CD4-positive, alpha-beta memory T cell (primary cell): ENCODE measurements at places on chromosomes 4 and X.
A peak's percentile ranks its signal among the peaks of the same experiment; 100 is the strongest.

DNA sequence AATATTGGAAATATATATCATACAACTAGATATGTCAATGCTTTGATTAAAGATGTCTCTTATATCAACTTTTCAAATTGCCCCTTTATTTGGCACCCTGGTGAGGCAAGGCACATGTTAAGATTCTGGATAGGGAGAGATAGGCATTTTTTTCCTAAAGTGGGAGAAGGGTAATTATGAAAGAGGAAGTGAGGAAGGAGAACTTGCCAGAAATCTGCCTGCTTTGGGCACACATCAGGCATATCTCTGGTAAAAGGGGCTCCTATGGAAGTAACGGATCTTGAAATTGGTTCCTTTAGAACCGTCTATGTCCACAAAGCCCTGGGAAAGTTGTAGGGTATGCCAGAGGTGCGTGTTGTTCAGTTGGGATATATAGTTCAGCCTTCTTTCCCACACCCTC lies 5.7 kb downstream of the IL15 start:
- no peak for DNase-seq

- DNase-seq, result no peak
These were observed 595 bp downstream of the ENOX2 start for GRCh38 chrX:130902446-130902782.

GRCh38 chrX:130770615-130771014 lies 132.4 kb downstream of the ENOX2 start:
- no peak for DNase-seq

DNA sequence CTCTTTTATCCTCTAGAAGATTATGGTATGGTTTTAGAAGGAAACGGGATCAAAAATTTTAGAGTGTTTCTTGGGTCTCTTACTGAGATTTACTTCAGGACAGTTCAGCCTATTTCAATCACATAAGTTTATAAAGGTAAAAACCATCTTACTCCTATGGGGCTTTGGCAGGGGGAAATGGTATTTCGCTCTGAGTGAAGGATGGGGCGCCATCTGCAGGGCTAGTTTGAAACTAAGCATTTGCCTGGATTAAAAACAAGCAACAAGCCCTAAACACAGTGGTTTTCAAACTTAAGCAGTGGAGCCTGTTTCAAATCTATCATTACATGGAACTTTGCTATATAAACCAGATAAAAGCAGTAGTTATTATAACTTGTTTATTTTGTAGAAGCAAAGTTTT lies 361.5 kb upstream of the FMR1 start:
- DNase-seq, result no peak

DNA sequence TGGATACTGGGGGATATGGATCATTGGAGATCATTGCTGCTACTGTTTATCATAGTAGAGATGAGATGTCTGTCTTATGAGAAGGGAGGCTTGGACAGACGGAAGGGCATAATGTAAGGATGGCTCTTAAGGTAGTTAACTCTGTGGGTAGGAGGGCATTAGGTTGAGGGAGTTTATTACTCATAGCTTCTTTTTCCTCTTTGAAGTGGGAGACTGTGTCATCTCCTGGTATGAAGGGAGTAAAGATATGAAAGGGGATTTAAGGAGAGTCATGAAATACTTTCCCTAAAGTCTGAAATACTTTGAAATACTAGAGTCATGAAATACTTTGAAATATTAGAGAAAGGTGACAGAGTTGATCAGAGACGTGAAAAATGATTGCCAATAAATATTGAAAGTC lies 255.5 kb upstream of the PITX2 start:
- no peak for DNase-seq

DNA sequence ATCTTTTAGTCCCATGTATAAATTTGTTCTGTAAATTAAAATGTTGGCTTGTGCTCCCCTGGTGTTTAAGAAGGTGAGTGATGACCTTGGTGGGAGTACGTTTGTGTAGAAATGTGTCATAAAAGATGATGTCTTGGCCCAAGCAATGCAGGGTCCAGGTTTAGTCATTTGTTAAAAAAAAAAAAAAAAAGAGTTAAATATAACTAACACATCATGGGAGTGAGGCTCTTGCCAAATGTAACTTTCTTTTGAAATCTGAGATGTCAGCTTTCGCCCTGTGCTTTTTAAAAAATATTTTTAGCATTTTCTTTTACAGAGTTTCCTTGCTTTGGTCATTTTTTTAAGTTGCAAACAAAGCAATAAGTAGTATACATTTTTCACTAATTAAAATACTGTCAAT lies 135.6 kb downstream of the FBXO8 start:
- no peak for DNase-seq

DNA sequence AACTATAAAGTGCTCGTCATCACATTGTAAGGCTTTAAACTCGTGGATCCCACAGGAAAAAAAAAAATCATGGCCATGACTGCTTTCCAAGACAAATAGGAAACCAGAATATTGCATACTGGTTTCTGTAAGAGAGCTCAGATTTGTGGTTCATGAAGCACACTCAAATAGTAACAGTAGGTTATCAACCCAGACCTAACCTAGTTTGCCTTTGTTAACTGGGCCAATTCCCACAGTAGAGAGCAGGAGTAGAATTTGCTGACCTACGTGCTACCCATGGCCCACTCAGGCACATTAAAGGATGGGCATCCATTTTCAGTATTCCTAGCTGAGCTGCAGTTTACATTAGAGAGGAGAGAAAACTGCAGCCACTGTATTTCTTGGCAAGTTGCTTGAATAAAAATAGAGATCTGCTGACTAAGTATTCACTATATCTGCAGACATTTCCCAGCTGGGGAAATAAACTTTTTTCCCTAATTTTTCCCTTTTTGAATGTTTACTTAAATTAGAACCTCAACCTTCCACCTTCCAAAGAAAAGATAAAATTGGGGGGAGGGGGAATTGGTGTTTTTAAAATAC lies 218.5 kb downstream of the SPANXN3 start:
- no peak for DNase-seq

- DNase-seq, result no peak
These were observed 275.5 kb downstream of the PCDH10 start for GRCh38 chr4:133424605-133425004.

DNA sequence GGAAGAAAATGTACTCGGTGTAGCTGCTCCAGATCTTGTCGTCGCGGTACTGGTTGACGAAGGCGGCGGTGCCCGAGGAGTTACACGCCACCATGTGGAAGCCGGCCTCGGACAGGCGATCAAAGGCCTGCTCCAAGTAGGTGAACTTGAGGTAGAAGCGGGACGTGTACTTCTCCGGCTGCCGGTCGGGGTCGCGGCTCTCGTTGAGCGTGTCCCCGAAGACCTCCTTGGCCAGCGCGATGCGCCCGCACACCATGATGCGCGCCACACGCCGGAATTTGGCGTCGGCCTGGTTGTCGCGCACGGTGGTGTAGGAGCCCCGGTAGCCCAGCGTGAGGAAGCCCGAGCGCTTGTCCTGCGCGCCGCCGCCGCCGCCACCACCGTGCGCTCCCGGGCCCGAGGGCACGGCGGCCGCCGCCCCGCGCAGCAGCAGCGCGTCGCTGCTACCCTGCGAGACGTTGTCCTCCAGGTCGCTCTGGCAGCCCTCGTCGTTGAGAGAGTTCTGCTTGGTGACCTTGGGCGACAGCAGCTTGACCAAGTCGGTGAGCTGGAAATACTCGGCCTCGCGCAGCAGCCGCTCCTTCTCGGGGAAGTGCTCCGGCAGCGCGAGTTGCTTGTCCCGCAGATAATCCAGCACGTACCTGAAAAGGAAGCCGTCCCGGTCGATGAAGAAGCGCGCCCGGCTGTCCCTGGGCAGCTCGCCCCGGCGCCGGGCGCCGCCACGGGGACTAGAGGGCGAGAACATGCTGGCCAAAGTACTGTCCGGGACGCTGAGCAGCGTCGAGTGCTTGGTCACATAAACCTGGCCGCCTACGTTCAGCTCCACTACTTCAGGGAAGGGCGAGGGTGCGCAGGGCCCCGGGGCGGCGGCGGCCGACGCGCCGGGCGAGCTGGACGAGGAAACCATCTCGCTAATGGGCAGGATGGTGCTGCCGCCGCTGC lies 775 bp downstream of the KCTD8 start:
- DNase-seq, result no peak

DNA sequence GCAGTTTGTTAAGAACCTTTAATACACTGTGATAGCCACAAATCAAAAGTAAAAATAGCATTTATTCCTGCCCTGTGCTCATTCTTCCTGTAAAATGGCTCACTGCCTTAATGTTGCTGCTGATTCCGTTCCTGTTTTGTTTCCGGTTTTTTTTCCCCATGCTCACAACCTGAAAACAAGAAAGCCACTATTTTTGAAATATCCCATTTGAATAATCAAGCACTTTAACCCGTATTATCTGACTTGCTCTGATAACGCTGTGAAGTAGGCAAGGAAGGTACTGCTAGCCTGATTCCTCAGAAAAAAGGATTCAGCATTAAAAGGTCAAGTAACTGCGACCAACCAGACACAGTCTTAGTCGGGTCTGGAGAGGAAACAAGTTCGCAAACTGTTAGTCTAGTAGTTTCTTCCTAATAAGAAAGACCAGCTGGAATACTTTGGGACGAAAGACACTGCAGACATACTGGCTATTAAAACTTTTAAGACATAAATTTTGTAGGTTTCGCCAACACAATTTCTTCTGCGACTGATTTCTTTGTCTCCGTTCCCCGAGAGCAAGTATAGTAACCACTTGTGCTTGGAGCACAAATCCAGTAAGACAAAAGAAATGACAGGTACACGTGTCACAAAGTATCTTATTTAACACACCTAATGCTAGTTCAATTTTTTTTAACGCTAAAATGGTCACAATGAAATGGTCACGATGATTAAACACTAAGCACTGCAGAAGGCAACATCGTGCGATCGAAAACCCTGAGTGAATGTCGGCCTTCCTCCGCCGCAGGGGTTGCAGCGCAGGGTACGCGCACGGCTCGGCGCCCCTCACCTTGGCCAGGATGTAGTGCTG lies 802 bp downstream of the COX18 start:
- peak; percentile 34 for DNase-seq

DNA sequence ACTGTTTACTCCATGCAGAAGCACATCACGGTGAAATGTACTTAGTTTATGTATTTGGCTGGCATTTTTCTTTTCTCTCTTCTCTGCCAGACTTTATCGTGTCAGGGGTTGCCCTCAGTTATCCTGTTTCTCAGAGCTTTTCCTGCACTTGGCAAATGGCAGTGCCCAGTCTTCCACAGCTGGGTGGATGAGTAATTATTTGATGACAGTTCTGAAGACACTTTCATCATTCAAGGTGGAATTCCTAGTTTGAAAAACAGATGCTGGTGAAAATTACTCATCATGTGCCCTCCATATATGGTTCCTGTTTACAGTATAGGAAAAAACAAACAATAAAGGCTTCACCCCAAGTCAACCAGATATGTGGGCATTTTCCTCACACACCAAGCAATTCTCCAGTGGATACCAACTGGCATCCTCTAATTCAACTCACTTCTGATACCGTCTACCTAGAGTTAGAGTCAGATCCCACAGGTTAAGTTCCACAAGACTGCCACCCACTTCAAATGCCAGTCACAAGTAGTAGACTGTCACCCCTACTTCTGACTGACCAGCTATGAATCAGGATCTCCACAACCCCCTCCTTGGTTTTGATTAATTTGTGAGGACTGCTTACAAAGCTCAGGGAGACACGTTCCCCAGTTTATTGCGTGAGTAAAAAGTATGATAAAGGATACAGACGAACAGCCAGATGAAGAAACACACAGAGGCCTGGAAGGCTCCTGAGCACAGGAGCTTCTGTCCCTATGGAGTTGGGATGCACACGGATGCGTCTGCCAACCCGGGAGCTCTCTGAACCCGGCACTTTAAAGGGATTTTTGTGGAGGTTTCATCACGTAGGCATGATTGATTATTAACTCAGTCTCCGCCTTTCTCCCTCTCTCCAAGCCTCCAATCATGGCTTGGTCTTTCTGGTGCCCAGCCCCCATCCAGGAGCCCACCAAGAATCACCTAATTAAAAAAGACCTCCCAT lies 72.9 kb downstream of the CLDN34 start:
- DNase-seq, result no peak

GRCh38 chr4:98341309-98341708 lies 80.1 kb downstream of the RAP1GDS1 start:
- no peak for DNase-seq

- peak; percentile 6 for DNase-seq
These were observed 18.0 kb downstream of the TRAPPC2 start for GRCh38 chrX:13716455-13716854.

DNA sequence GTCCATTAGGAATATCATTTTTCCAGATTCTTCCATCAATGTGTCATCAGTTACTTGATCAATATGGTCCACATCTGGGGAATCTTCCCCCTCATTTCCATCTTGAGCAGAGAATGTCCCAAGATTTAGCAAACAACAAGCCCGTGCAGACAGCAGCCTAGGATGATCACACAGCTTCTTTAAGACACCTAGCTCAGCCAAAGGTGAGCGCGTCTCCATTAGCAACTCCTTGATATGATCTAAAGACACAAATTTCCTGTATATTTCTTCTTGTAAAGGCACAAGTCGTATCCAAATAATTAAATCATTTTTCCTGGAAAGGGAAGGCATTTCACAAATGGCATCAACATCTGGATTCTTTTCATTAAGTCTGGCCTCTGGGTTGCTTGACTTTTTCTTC lies 25.8 kb downstream of the PIN4 start:
- no peak for DNase-seq

- no peak for DNase-seq
These were observed 41.7 kb downstream of the KLHL34 start for GRCh38 chrX:21616386-21616785.

DNA sequence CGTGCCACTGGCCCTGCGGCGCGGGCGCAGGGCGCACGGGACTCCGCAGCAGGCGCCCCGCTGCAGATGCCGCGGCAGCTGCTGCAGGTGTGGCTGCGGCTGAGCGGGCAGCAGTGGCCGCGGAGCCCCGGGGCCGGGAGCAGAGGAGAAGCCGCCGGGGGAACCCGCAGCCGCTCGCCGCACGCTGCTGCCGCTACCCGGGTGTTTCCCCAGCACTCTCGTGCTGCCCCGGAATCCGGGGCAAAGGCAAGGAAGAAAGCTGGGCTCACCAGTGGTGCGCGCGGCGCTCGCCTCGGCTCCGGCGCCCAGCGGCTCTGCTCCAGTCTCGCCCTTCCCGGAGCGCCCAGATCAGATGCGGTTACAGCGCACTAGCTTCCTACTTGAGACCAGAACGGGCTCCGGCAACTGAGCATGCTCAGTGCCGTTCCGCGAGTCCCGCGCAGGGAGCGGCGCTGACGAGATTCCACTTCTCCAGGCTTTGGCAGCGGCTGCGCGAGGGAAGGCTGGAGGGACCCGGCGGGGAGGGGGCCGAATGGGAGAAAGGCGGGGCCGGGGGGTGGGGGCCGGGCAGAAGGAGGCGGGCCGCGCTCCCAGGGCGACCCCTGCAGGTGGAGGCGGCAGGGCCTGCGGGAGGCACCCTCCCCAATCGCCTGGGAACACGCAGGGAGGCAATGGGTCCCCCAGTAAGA lies at the start of gene APBB2:
APBB2 (minus strand) TSS at position 407 of the 689 bp plus-strand sequence. CDS start 181,288 bp downstream, outside the sequence.
- peak; percentile 19 for DNase-seq

GRCh38 chr4:41015016-41015675 lies 199.2 kb downstream of the APBB2 start:
- no peak for DNase-seq

DNA sequence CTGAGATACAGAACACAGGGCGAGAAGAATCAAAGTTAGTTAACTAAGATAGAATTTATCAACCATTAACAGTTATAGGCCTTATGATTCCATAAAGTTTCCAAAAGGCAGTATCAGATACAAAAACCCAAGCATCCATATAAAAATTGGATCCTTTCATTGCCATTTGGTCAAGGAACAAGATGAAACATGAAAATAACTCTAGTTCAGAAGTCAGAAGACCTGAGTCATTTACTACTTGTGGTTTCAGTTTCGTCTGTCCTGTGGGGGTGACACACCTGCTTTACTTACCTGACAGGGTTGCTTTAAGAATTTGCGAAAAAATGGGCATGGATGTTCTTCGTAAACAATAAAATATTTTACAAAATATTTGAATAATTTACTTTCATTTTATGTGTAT lies 130.8 kb downstream of the ANAPC10 start:
- DNase-seq, result no peak
